Left renal pelvis (tissue), 4 donors: ENCODE measurements at places on chromosomes 7 and 10. TPM values are rescaled to one million over a fixed set of nuclear protein-coding genes. Genes with fewer than 3 reads are reported as not detected.

- no peak for DNase-seq
Observed at GRCh38 chr10:55220975-55221374, 419.9 kb upstream of the PCDH15 start.

Gene GRM8
- polyA plus RNA-seq = 9.6 TPM

- DNase-seq = no peak
Observed at GRCh38 chr7:64873155-64873500, 29.9 kb upstream of the ZNF273 start.

Gene CLRN3
- polyA plus RNA-seq = 14.4 TPM

- no peak for DNase-seq
Observed at GRCh38 chr7:149156898-149157297, 9.6 kb downstream of the ZNF398 start.

DNA sequence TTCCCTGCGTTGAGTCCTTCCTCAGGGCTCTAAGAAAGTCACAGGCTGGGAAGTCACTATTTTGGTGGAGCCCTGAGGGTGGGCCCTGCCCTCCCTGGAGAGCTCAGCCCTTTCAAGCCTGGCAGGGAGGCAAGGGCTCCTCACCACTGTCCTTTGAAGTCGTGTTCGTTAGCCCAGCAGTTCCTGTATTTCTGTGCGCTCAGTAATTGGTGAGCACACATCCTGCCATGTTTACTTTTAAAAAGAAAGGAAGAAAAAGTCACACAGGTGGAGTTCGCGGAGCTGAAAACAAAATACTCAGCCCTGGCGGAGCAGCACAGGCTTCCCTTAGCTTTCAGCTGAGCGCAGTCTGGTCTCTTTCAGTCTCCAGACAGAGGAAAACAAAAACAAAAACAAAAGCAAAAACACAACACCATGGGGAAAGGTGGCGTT is 37.1 kb downstream of the PRKCQ start:
- no peak for DNase-seq

DNA sequence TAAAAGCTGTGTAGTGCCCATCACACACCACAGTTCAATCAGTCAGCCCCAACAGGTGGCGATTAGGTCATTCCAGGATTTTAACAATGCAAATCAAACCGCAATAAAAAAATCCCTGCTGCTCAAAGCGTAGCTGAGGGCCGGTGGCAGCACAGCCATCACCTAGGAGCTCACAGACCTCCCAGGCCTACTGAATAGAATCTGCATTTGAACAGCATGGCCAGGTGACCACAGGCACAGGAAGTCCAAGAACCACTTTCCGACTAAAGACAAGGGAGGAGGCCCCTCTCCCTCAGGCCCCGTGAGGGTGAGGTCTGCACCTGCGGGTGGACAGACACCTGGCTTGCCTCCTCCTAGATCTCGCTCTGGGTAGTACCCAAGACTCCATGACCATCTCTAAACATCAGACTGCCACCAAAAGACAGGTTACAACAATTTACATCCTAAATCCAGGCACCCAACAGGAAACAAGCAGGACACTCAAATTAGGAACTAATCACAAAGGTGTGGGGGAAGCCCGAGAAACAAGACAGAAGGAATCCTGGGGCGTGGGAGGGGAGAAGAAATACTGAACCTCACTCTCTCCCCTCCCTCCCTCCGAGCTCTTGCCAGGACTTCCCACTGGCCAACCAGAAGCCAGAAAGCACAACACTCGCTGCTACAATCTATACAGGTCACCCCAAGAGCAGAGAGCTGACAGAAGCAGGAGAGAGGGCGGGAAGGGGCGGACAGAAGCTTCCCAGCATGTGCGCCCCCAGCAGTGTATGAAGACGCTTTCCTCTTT is 19.2 kb downstream of the GNA12 start:
- no peak for DNase-seq

- no peak for DNase-seq
Observed at GRCh38 chr10:118980135-118980865, 49.2 kb upstream of the NANOS1 start.

Gene HYAL4
- polyA plus RNA-seq = 0.30 TPM

Gene ARF5
- polyA plus RNA-seq = 181 TPM

DNA sequence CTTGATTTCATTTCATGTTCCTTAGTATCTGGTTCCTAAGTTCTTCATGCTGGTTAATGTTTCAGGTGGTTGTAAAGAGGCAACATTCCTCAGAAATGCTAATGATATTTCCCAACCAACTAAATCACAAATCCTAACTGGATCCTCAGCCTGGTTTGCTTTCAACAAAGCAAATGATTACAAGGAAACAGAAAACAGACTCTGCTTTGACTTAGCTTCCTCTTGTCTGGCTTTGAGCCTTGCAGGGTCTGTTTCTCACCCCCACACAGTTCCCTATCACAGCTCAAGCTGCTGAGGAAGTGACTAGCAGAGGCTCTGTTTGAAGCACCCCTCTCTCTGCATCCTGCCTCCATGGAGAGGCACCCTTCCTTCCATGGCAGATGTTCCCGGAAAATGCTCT is 130.2 kb upstream of the CTTNBP2 start:
- no peak for DNase-seq

Gene SEMA3C
- polyA plus RNA-seq = 248 TPM

- no peak for DNase-seq
Observed at GRCh38 chr7:147296986-147297385, 1180.4 kb downstream of the CNTNAP2 start.

- DNase-seq = no peak
Observed at GRCh38 chr10:43691485-43691884, 42.8 kb upstream of the ZNF32 start.

- no peak for DNase-seq
Observed at GRCh38 chr10:80894311-80894791, 356.6 kb downstream of the SH2D4B start.

GRCh38 chr10:117865945-117866344 is 180.8 kb downstream of the RAB11FIP2 start:
- no peak for DNase-seq

DNA sequence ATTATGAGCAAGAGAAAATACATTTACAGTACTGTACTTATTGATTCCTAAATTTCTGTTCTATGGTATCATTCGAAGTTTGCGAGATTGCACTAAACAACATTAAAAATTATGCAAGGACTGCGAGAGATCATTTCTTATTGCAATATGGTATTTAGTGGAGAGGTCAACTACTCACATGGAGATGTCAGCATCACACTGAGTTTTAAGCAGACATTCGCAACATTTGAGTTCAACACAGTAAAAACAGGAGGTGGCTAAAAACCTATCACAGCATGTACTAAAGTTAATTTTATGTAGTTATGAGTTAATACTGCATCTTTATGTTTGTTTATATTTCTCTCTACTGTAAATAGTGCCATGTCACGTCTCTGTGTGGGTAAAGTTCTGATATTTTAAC is 53.5 kb downstream of the JMJD1C start:
- DNase-seq = no peak
